Fibroblast of skin of right biceps (primary cell): ENCODE measurements at places on chromosomes 5 and 9.

GRCh38 chr9:113602126-113603047 is 138.9 kb downstream of the RGS3 start:
- peak; percentile 81 for DNase-seq

GRCh38 chr5:134003817-134004625 is 754 bp downstream of the VDAC1 start:
- peak; percentile 43 for DNase-seq

DNA sequence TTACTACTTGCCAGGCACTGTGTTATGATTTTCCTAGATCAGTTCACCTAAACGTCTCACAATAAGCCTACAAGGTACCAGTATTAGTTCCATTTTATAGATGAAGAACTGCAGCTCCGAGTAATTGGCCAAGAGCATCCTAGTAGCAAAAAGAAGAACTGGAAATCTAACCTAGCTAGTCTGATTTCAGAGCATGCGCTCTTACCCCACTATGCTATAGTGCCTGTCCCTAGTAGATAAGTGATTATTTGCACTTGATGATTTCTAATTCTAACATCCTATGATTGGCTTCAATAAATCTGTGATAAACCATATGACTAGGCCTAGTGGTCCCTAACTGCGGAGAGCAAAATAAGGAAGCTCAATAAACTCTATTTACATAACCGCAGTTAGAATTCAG is 7.1 kb upstream of the PLAC8L1 start:
- no peak for DNase-seq

DNA sequence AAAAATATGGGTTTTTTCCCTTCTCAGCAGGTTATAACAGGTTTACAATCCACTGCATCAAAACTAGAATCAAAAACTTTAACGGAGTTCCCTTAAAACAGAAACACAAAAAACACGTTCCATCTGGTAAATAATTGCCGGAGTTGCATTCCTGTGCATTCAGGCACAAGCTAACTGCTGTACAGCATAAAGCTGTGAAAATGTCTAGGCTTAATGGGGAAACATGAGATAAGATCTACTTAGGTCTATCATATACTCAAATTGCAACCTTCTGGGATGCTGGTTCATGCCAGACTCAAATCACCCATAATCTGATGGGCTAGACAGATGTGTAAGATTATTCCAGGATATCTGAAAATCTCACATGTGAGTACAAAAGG is 265.3 kb downstream of the DOCK8 start:
- no peak for DNase-seq

DNA sequence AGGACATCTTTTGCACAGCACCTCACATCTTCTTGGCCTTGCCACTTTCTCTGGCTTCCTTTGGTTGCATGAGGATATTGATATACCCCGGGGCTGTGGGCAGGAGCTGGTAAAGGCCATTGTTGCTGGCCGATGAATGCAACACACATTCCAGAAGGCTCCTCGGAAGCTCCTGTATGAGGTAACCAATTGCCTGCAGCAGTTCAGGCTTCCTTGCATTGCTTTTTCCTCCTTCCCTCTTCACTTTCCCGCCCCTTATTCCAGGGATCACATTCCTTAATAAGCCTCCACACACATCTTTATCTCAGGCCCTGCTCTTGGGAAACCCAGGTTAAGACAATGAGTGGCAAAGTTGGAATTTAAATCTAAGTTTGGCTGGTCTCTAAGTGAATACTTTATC is 505.4 kb upstream of the CLINT1 start:
- DNase-seq = no peak

GRCh38 chr9:30382271-30382670 is 2002.2 kb upstream of the ACO1 start:
- DNase-seq = no peak

- no peak for DNase-seq
These were observed 337.6 kb downstream of the MLLT3 start for GRCh38 chr9:20284601-20285289.

- DNase-seq = no peak
These were observed 935.8 kb downstream of the TLE4 start for GRCh38 chr9:80507611-80508010.

- DNase-seq = peak; percentile 90
These were observed 90.5 kb upstream of the TNC start for GRCh38 chr9:115208501-115208900.

- no peak for DNase-seq
These were observed 1.3 kb downstream of the AK1 start for GRCh38 chr9:127876026-127876763.

DNA sequence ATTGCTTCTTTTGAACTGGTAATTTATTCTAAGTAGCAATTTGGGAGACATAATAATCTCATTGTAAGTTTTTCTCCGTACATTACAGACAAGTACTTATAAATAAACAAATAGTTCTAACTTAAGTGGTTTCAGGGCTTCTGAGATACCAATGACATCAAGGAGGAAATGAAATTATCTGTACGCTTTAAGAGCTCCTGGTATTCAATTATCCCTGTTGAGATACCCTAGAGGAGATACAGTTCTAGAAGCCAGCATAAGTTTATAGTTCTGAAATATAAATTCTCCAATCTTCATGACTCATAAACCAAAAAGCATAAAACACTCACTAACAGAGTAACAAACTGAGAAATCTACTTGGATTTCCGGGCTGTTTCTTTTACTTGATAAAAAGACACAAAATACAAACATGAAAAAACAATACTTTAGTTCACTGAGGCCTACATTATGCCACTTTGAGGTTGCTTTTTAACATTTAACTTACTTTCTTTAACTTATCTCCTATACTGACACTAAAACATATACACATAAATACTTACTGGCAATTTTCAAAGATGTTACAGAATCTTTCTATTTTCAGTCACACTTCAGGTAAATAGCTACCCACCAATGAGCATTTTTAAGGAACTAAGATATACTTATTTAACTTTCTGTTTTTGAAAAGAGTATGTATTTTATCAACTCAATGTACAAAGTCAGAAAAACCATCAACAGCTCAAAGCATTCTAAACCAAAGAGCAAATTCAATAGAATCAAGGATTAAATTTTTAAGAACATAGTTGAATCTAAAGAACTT is 7.5 kb downstream of the DCTN4 start:
- DNase-seq = no peak

DNA sequence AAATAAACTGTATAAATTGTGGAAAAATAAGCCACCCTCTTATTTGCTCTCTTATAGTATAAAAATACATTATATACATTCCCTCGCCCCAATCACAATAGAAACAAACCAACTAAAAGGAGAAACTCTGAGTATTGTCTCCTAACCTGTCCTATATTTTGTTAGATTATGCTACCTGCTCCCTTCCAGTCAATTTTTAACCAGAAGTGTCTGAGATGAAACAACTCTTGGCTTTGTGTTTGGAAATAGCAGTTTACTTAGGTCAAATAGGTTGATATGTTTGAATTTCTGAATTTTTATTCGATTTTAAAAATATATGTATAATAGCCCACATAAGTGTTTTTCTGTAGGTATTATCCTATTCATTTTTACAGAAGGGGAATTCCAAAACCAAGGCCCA is 475.0 kb upstream of the ZNF462 start:
- no peak for DNase-seq

DNA sequence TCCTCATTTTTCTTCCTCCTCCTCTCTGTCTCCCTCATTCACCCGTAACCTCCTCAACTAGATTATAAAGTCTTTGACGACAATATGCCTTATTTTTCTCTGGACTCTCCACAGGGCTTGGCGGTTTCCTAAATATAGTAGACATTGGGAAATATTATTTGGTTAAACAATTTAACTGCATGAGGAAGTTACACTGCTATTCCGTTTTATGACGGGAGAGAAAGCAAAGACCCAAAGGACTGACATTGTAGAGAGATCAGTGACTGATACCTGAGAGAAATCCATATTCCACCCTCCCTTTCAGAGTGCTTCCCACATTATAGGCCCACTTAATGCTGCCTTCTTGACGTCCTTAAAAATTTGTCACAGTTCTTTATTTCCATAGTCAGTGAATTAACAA is 51.2 kb downstream of the GDA start:
- DNase-seq = no peak
